ENCODE measurements at places on chromosomes 3 and 15.

DNA sequence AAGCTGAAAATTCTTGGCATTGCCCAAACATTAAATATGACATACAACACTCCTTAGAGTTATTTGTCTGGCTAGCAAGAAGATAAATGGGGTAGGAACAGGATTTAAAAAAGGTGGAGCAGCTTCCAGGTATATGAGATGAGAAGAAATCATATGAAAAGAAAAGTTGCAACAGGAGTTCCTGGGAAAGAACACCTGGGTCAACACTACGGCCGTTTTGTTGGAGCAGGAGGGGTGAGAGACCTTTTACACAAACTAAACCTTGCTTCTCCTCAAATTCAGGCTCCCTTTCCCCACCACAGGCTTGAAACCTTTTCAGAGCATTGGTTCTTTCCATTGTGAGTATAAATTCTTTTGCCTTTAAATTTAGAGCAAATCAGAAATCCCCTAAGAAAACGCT, 18.8 kb upstream of the GUCA1C start:
- DNase-seq, result no peak

GRCh38 chr3:175606650-175607318, 747.6 kb downstream of the NAALADL2 start:
- no peak for DNase-seq

- peak; percentile 57 for DNase-seq
Measured at GRCh38 chr3:142027735-142028134, 121.6 kb downstream of the TFDP2 start.

DNA sequence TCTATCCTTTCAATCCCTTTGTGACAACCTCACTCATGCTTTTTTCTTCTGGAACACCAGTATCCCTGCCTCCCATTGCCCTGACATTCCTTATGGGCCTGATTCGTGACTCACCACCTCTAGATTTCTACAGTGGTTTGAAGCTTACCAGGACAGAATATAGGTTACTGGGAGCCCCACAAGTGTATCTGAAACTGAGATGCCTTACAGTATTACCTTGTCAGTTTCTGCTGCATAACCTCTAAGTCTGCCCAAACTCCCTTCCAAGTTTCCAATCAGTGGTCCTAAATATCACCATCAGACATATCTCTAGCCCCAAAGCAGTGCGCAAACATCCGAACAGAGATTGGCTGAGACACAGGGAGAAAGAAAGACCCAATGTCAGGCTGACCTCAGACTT, 5.6 kb downstream of the CPB1 start:
- no peak for DNase-seq

DNA sequence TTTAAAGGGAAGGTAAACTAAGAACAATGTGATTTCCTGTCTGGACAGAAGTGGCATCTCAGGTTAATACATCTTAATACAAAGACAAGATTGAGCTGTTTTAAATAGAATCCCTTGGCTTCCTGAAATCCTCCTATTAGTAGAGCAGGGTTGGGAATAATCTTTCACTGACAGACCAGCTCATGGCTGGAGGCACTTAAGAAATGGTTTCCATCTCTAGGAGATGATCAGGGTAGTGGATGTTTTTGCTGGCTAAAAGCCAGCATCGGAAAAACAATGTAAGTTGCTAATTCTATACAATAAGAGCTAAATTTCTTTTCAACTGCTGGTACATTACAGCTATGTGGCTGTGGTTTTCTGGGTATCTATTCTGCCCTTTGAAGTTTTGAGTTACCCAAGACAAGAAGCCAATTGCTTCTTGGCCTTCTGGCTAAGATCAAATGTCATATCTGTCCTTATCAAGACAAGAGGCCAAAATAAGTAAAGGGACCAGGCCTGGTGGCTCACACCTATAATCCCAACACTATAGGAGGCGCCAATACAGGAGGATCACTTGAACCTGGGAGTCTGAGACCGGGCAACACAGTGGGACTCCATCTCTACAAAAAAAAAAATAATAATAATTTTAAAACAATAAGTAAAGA, 49.6 kb downstream of the SHQ1 start:
- no peak for DNase-seq

- peak; percentile 78 for DNase-seq
Measured at GRCh38 chr3:32817558-32818228, at the start of gene TRIM71. TSS of gene TRIM71 (plus strand) at chr3:32817997. CDS start at chr3:32818081, 84 bp downstream.

GRCh38 chr3:69385723-69386555, at the start of gene FRMD4B:
TSS of gene FRMD4B (minus strand) at chr3:69386088. CDS start at chr3:69385989, 99 bp downstream.
- DNase-seq, result no peak

DNA sequence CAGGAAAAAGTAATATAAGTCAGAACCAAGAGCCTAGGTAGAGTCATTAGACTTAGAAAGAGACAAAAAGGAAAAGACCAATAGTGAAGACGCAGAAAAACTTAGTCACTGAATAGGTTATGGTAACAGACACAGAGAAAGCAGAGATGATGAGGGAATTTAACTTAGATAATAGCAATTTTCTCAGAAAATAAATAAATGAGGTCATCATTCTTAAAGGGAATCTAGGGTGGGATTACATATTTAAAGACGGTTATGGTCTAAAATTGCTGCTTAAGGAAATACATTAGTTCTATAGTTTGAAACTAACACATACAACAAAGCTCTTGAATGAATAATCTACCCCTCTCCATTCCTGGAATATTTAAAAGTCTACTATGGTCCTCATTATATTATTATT, 59.4 kb downstream of the UBR1 start:
- DNase-seq, result no peak

GRCh38 chr15:57329582-57330367, 46.5 kb upstream of the CGNL1 start:
- DNase-seq, result peak; percentile 86

DNA sequence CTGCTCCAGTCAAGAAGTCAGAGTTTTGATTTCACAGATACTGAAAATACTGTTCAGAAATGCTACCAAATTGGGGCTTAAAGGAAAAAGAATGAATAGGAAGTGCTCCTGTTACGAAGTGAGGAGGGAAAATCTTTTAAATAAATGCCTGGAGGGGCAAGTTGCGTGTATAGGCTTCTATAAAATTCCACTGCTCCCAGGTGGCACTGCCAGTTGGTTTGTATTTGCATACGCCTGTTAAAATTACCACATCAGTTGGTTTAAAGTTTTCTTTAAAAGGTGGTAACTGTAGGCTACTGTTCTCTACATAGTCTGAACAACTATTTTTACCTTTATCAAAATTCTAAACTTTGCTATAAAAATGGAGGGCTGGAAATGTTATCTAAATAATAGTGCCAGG, 123.5 kb downstream of the DLG1 start:
- DNase-seq, result no peak

GRCh38 chr3:169203631-169204550, 459.6 kb downstream of the MECOM start:
- no peak for DNase-seq

- peak; percentile 69 for DNase-seq
Measured at GRCh38 chr3:119352863-119353527, 58.8 kb downstream of the ARHGAP31 start.

DNA sequence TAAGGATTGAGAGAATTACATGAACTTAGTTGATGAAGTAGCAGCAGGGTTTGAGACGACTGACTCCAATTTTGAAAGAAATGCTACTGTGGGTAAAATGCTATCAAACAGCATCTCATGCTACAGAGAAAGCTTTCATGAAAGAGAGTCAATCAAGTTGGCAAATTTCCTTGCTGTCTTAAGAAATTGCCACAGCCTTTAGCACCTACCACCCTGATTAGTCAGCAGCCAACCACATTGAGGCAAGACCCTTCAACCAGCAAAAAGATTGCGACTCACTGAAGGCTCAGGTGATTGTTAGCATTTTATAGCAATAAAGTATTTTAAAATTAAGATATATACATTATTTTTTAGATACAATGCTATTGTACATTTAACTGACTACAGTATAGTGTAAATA, 80.9 kb downstream of the RAP2B start:
- DNase-seq, result peak; percentile 70

- peak; percentile 22 for DNase-seq
Measured at GRCh38 chr3:169914321-169914720, 2.9 kb downstream of the SAMD7 start.

DNA sequence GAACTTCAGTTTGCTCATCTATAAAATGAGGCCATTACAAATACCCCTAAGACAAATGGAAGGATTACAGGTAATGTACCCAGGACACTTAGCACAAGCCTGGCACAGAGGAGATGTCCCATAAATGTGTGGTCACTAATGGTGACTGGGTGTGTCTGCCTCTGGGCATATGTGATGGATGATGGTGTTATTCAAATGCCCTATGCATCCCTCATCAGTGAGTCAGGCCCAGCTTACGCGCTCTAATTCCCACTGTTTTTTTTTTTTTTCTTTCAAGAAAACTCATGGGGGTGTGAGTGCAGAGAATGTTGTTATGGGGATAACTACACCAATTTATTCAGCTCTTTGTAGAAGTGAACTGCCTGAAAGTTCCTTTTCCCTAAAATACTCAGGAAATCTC, 23.6 kb upstream of the KIF23 start:
- no peak for DNase-seq

- no peak for DNase-seq
Measured at GRCh38 chr15:38961931-38962330, 397.3 kb upstream of the RASGRP1 start.

DNA sequence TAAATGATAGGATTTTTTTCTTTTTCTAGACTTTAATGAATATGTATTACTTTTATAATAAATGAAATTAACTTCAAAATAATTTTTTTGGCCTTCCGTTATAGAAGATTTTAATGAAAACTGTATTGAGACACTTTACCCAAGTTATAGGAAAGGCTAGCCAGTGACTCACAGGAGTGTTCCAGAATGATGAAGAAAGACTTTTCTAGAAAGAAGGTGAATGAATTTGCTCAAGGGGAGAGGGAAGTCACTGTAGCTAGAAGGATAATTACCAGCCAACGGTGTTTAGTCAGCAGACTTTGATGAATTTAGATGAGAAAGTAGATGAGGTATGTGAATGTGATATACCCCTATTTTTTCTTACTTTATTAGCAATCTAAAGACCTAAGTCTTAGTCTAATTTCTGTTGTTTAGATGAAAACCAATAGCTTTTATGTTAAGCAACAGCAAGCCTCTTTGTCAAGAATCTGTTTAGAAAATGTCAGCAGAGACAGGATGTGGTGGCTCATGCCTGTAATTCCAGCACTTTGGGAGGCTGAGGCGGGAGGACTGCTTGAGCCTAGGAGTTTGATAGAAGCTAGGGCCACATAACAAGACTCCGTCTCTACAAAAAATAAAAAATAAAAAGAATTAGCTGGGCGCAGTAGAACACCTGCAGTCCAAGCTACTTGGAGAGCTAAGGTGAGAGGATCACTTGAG, 3.2 kb downstream of the ALAS1 start:
- peak; percentile 58 for DNase-seq

DNA sequence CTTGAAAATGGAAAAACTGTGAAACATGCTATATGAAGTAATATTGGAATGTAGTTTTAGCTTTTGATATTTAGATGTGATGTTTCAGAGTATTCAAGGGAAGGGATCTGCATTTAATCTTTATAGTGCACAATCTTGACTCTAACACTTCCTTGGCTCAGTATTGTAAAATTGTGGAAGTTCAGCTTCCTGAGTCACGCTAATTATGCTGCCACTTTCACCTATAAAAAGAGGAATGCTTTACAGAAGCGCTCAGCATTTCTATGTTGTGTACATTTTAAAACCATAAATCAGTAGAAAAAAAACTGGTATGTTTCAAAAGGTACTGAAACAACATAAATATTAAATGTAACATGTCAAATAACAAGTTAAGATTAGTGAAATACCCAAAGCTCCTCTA, 32.6 kb downstream of the SERPINI2 start:
- DNase-seq, result no peak

- DNase-seq, result no peak
Measured at GRCh38 chr3:111765136-111765535, 93.9 kb upstream of the PHLDB2 start.

DNA sequence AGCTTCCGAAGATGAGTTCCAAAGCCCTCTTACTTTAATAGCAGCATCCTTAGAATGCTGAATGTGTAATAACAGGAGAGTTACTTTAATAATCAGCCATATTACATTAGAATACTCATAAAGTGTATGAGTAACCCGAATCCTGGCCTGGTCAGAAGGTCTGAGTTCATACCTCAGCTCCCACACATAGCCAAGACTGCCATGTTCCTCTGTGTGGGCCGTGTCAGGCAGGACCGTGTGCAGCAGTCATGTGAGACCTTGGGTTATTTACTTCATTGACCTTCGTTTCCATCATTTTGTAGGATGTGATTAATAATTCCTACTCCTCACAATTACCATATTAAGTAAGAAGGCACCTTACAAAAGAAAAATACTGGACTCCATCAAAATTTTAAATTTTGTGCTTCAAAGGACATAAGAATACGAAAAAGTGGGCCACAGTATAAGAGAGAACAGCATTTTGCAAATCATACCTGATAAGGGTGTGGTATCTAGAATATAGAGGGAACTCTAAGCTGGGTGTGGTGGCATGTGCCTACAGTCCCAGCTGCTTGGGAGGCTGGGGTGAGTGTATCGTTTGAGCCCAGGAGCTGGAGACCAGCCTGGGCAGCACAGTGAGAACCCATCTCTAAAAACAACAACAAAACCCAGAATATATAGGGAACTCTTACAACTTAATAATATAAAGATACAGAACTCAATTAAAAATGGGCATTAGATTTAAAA, 163.4 kb downstream of the ATG7 start:
- no peak for DNase-seq

DNA sequence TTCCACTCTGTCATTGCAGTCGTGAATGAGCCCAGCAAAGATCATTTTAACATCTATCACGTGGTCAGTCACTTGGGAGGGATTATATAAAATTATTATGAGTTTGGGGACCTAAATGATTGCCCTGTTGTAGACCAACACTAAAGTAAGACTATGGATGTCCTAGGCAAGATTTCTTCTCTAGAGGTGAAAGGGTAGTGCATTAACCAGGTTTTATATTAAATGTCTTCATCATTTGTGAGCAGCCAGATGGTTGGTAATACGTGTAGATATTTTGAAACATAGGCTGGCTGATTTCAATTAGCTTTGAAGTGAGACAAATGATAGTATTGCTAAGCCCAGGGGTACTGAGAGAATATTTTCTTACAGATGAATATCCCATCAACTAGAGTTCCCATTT, 150.3 kb upstream of the TSPAN3 start:
- no peak for DNase-seq

- no peak for DNase-seq
Measured at GRCh38 chr3:149667576-149667975, 9.8 kb upstream of the WWTR1 start.

- no peak for DNase-seq
Measured at GRCh38 chr3:25557694-25558093, 107.0 kb downstream of the TOP2B start.

GRCh38 chr3:100745617-100746016, 36.3 kb downstream of the TFG start:
- DNase-seq, result no peak

All from NB4 (cell line).